Activated CD8-positive, alpha-beta T cell treated with anti-CD3 and anti-CD28 coated beads for 36 hours (primary cell): ENCODE measurements at places on chromosomes 5 and 9. TPM values are rescaled to one million over a fixed set of nuclear protein-coding genes. Genes with fewer than 3 reads are reported as not detected.

- H3K27me3 ChIP-seq: no peaks in the 10 kb centered on the region
- H3K27ac ChIP-seq: no peak overlapping the region
- no peak for DNase-seq
- no peak overlapping the region for H3K4me3 ChIP-seq
Observed at GRCh38 chr5:90410178-90410762, 714 bp upstream of the CETN3 start.

GRCh38 chr5:37736397-37736796 lies 103.4 kb downstream of the GDNF start:
- H3K4me3 ChIP-seq: no peak overlapping the region
- H3K27ac ChIP-seq: no peak overlapping the region
- peaks cover 17% of the 10 kb centered on the region for H3K4me1 ChIP-seq
- H3K36me3 ChIP-seq: peaks cover 29% of the 10 kb centered on the region

GRCh38 chr5:132777209-132778069 lies at the start of gene SEPTIN8:
TSS of gene SEPTIN8 (minus strand) at chr5:132777239. CDS start at chr5:132777137, 102 bp downstream.
- H3K27ac ChIP-seq: no peak within 1 kb of the TSS
- H3K36me3 ChIP-seq: no peaks in the 10 kb centered on the region
- H3K4me1 ChIP-seq: peaks cover 8% of the 10 kb centered on the region
- H3K27me3 ChIP-seq: peaks cover 20% of the 10 kb centered on the region
- peak within 1 kb of the TSS; percentile 67 for H3K4me3 ChIP-seq
- DNase-seq: peak; percentile 52

DNA sequence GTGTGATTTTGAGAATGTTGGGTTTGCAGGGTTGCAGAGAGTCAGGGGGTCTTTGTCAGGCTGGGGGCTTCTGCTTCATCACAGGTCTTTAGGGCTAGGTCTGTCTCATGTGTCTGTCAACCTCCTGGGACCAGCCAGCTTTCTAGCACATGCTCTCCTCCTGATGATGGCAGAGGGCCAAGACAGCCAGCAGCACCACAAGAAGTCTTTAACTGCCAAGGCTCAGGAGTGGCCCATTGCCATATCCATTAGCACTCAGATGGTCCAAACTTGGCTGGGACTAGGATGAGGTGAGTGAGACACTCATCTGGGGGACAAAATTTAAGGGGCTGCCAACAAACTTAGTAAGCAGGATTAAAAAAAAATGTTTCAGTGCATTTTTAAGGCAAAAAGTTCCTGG lies 384.2 kb upstream of the CDH10 start:
- no peaks in the 10 kb centered on the region for H3K27me3 ChIP-seq
- H3K27ac ChIP-seq: no peak overlapping the region
- no peaks in the 10 kb centered on the region for H3K4me1 ChIP-seq
- no peak for DNase-seq
- no peaks in the 10 kb centered on the region for H3K36me3 ChIP-seq

DNA sequence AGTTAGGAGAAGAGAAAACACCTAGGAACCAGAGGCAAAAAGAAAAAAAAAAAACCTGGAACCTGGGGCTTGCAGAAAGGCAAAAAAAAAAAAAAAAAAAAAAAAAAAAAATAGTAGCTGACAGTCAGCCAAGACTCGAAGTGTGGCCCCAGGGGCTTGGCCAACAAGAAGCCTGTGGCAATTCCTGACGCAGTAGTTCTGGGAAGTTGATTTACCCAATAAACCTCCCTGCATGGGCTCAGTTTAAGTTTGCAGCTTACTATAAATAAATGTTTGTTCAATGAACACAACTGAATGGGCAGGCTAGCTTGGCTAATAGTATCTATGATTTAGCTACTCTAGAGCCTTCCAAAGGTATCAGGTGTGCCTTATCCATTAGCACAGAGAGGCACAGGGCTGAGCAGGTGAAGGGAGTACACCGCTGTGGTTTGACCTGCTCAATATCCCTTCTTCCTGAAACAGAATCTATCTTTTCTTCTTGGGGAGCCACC lies 21.3 kb upstream of the GLRX start:
- peaks cover 17% of the 10 kb centered on the region for H3K4me1 ChIP-seq
- H3K27me3 ChIP-seq: no peaks in the 10 kb centered on the region
- no peaks in the 10 kb centered on the region for H3K36me3 ChIP-seq
- H3K27ac ChIP-seq: no peak overlapping the region
- H3K4me3 ChIP-seq: no peak overlapping the region

DNA sequence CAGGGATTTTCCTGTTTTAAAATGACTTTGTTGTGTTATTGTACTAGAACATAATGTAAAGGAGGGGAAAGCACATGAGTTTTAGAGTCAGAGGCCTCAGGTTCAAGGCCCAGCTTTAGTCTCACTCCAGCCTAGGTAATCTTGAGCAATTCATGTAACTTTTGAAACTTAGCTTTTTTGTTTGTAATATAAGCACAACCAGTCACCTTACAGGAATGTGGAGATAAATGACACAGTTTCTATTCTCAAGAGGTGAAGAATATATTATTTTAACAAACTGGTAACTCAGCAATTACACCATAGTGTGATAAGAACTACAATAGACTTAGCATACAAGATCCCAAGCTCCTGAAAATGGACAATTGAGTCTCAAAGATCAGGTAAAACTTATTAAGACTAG lies 51.2 kb downstream of the ADAMTS19 start:
- no peaks in the 10 kb centered on the region for H3K36me3 ChIP-seq
- no peak for DNase-seq
- H3K4me3 ChIP-seq: no peak overlapping the region
- H3K27me3 ChIP-seq: no peaks in the 10 kb centered on the region
- H3K4me1 ChIP-seq: no peaks in the 10 kb centered on the region

DNA sequence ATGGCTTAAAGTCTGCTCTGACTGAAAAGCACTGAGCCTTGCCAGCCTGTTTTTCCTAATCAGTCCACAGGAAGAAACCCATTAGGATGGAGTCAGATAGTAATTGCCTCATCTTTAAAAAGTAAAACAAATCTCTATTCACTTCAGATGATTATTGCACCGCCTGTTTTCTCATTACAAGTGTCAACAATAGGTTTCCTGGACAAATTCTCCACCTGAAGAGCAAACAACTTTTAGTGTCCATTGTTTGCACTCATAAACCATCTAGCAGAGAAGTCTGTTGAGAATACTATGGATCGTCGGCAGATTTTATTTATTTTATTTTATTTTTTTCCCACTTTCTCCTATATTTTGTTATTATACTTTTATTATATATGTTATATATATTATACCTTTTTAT lies 20.3 kb downstream of the C5orf63 start:
- no peak overlapping the region for H3K27ac ChIP-seq
- H3K36me3 ChIP-seq: peaks cover 42% of the 10 kb centered on the region
- no peaks in the 10 kb centered on the region for H3K4me1 ChIP-seq
- DNase-seq: no peak
- H3K4me3 ChIP-seq: no peak overlapping the region

GRCh38 chr9:120402741-120403542 lies 177.0 kb downstream of the CDK5RAP2 start:
- H3K27me3 ChIP-seq: no peaks in the 10 kb centered on the region
- H3K27ac ChIP-seq: peak overlapping the region; percentile 20
- no peak overlapping the region for H3K4me3 ChIP-seq
- H3K36me3 ChIP-seq: peaks cover 54% of the 10 kb centered on the region

DNA sequence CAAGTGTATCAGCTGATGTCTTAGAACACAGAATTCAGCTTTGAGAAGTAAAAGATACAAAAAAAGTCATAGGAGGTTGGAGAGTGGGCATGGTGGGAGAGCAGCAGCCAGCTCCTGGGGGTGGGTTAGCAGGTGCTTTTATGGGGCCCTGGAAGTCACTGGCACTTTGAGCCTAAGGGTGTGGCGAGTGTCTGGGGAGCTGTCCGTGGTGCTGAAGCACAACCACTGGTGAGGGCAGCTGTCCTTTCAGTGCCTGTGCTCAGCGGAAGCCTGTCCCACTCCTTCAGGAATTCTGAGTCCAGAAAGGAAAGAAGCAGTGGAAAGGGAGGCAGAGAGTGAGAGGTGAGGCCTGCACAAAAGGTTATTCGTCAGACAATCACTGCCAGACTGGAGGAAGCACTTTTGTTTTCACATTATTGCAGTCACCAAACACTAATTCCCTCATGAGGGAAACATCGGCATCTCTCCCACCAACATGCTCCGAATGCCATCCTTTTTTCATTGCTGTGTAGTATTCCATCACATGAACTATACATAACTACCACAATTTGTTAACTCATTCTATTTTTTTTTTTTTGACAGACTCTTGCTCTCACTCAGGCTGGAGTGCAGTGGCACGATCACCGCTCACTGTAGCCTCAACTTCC lies 59.4 kb upstream of the RAPGEF1 start:
- no peaks in the 10 kb centered on the region for H3K36me3 ChIP-seq
- peak; percentile 63 for DNase-seq
- no peaks in the 10 kb centered on the region for H3K4me1 ChIP-seq
- no peak overlapping the region for H3K27ac ChIP-seq

GRCh38 chr9:3136686-3137346 lies 292.9 kb upstream of the PUM3 start:
- DNase-seq: no peak
- H3K27me3 ChIP-seq: peaks cover 15% of the 10 kb centered on the region
- no peak overlapping the region for H3K4me3 ChIP-seq
- H3K4me1 ChIP-seq: no peaks in the 10 kb centered on the region

GRCh38 chr5:94856257-94856800 lies 237.9 kb downstream of the SLF1 start:
- no peak overlapping the region for H3K4me3 ChIP-seq
- no peak for DNase-seq
- no peaks in the 10 kb centered on the region for H3K36me3 ChIP-seq
- H3K27me3 ChIP-seq: peaks cover 4% of the 10 kb centered on the region
- H3K4me1 ChIP-seq: no peaks in the 10 kb centered on the region
- H3K27ac ChIP-seq: no peak overlapping the region

DNA sequence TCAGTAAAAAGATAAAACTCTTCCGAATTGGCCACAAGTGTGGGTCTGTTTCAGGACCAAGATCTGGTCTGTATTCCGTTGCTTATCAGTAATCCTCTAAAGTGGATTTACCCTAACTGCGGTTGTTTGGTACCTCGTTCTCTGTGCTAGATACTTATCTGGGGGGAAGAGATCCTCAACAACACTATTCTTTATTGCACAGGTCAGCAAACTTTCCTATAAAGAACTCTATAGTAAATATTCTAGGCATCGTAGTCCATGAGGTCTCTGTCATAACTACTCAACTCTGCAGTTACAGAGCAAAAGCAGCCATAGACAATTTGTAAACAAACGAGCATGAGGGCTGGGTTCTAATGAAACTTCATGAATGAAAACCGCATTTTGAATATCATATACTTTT lies 335.8 kb upstream of the KIF2A start:
- no peak overlapping the region for H3K27ac ChIP-seq
- DNase-seq: no peak
- no peaks in the 10 kb centered on the region for H3K36me3 ChIP-seq
- no peak overlapping the region for H3K4me3 ChIP-seq
- no peaks in the 10 kb centered on the region for H3K27me3 ChIP-seq

DNA sequence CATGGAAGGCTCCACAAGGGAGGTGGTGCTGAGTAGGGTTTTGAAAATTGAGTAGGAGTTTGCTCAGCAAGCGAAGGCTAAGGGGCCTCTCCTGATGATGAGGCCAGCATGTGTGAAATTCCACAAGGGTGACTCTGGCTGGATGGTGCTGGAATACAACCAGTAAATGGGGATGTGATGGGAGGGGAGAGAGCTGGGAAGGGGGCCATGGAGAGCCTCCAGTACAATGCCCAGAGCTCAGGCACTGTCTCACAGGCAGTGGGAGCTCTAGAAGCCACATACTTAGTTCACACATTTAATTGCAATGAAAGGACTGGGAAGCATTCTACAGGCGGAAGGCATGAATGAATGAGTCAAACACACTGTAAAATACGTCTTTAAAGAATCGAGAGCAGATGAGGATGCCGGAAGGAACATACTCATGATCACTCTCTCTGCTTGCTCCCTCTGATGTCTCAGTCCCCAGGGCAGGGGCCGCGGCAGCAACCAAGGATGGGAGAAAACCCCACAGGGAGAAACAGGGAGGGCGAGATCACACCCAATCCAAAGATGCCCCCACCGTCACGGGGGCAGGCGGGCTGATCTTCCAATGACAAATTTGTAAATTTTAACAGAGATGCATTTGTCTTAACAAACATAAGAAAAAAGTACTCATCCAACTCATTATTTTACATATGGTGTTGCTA lies 261.0 kb downstream of the NSG2 start:
- no peaks in the 10 kb centered on the region for H3K4me1 ChIP-seq
- no peaks in the 10 kb centered on the region for H3K36me3 ChIP-seq
- no peak for DNase-seq
- no peak overlapping the region for H3K27ac ChIP-seq
- H3K27me3 ChIP-seq: peaks cover 12% of the 10 kb centered on the region
- H3K4me3 ChIP-seq: no peak overlapping the region

DNA sequence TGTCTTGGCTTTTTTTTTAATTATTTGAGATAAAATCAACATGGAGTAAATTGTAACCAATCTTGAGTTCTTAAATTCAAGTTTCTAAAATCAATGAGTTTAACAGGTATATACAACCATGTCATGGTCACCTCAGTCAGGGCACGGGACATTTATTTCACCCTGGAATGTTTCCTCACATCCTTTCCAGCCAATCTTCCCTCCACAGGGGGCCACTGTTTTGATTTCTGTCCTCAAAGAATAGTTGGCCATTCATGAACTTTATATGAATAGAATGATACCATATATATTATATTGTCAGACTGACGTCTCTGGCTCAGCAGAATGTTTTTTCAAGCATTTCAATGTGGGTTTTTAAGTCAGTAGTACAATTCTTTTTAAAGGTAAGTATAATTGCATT lies 806 bp downstream of the ZNF474 start:
- DNase-seq: no peak
- H3K27ac ChIP-seq: no peak overlapping the region
- H3K4me3 ChIP-seq: no peak overlapping the region
- H3K4me1 ChIP-seq: no peaks in the 10 kb centered on the region
- no peaks in the 10 kb centered on the region for H3K27me3 ChIP-seq

- peaks cover 12% of the 10 kb centered on the region for H3K27me3 ChIP-seq
- H3K4me1 ChIP-seq: no peaks in the 10 kb centered on the region
- no peak overlapping the region for H3K4me3 ChIP-seq
Observed at GRCh38 chr9:34715639-34716215, 5.8 kb upstream of the CCL21 start.

- H3K27me3 ChIP-seq: peaks cover 12% of the 10 kb centered on the region
- H3K27ac ChIP-seq: no peak overlapping the region
- H3K4me3 ChIP-seq: no peak overlapping the region
- no peak for DNase-seq
- no peaks in the 10 kb centered on the region for H3K36me3 ChIP-seq
Observed at GRCh38 chr9:91840469-91840868, 109.6 kb downstream of the ROR2 start.

GRCh38 chr5:43729846-43730478 lies 127.0 kb downstream of the NNT start:
- DNase-seq: no peak
- H3K27ac ChIP-seq: no peak overlapping the region
- no peaks in the 10 kb centered on the region for H3K4me1 ChIP-seq
- H3K27me3 ChIP-seq: peaks cover 2% of the 10 kb centered on the region

Gene CCDC152
- 10.8 TPM for total RNA-seq

Gene ARHGAP26
- 18.0 TPM for total RNA-seq

Gene OR1J2
- not detected for total RNA-seq

Gene ADAMTSL2
- 0.11 TPM for total RNA-seq

Gene TAF7
- 58.1 TPM for total RNA-seq

Gene CDH12
- total RNA-seq: not detected

Gene BTNL9
- not detected for total RNA-seq

Gene NTRK2
- 0.09 TPM for total RNA-seq

Gene DBH
- total RNA-seq: not detected

Gene CFAP90
- total RNA-seq: not detected

Gene ISL1
- not detected for total RNA-seq

Gene IFNK
- not detected for total RNA-seq

Gene LEAP2
- 3.0 TPM for total RNA-seq

Gene TMEM8B
- total RNA-seq: 4.3 TPM

Gene GALNT12
- 12.8 TPM for total RNA-seq
